Fibroblast of skin of right biceps (primary cell): ENCODE measurements at places on chromosomes 2 and 18.

GRCh38 chr2:188588235-188588634 lies 296.6 kb downstream of the GULP1 start:
- no peak for DNase-seq

- DNase-seq, result peak; percentile 82
Measured at GRCh38 chr2:200786826-200787225, 24.9 kb upstream of the BZW1 start.

GRCh38 chr18:413233-413632 lies 87.3 kb downstream of the COLEC12 start:
- peak; percentile 90 for DNase-seq

DNA sequence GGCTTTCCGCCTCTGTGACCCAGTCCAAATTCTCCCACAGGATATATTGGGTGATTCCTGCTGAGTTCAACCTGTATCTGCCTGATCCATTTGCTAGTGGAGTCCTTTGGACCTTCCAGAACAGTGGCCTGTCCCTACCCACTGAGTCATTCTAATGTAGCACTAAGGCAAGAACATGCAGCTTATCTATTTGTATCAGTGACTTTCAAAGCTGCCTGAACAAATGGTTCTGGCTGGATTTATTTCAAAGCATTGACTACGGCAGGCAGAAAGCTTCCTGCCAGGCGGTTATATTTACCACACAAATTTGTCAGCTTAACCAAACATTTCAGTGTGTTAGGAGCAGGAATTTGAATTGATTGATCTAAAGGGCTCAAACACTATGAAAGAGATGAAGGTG lies 613.4 kb downstream of the DCC start:
- no peak for DNase-seq

- DNase-seq, result no peak
Measured at GRCh38 chr2:236075802-236076201, 92.4 kb downstream of the GBX2 start.

- peak; percentile 24 for DNase-seq
Measured at GRCh38 chr2:127388423-127389164, 819 bp upstream of the MAP3K2 start.

DNA sequence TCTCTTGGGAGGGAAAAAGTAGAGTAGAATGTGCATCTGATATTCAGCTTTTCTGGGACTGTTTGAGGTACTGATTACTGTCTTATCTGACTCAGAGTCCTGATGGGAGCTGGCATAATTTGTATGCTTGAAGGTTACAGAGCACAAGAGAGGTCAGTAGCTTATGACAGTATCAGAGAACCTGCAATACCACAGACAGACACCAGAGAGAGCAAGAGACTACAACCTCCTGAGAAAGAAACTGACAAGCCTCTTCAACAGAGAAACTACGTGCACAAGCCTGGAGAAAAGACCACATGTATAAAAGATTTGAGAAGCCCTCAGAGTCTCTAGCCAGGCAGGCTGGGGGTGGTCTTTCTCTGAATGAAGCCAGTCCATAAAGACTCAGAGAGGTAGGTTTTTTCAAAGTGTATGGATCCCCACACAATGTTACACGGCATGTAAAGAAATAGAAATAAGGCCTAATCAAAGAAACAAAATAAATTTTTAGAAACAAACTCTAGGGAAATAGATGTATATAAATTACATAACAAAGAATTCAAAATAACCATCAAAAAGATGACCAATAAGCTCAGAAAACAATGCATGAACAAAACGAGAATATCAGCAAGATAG lies 568.3 kb downstream of the LRRTM4 start:
- DNase-seq, result peak; percentile 27

- DNase-seq, result peak; percentile 52
Measured at GRCh38 chr2:222912117-222912516, 51.3 kb downstream of the ACSL3 start.

DNA sequence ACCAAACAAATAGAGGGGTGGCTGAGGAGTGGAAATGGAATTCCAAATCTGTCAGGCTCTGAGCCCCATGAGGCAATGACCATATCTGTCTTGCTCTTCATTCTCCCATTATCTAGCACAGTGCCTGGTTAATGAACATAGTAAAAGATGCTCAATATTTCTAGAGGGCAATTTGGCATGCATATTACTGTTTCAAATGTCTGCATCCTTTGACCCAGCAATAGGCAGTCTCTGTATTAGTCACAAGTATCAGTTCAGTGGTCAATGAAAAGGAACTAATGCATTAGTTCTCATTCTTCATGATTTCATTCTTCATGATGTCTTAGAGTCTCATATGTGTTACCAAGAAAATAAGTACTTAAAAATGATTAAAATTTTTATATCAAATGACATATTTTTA lies 28.4 kb upstream of the MALL start:
- DNase-seq, result no peak

GRCh38 chr18:79556829-79557585 lies 122.6 kb upstream of the CTDP1 start:
- DNase-seq, result no peak

GRCh38 chr2:238943338-238944067 lies 95.6 kb downstream of the TWIST2 start:
- DNase-seq, result no peak

- no peak for DNase-seq
Measured at GRCh38 chr2:111632661-111633060, 251.3 kb downstream of the ANAPC1 start.

GRCh38 chr18:70228536-70228935 lies 23.0 kb upstream of the RTTN start:
- DNase-seq, result no peak

GRCh38 chr2:118968042-118968441 lies 26.0 kb downstream of the MARCO start:
- DNase-seq, result no peak

- no peak for DNase-seq
Measured at GRCh38 chr2:159894145-159894838, 96.3 kb upstream of the CD302 start.

- DNase-seq, result peak; percentile 60
Measured at GRCh38 chr2:181953881-181954537, 31.6 kb upstream of the PPP1R1C start.
